Lower lobe of right lung (tissue), 2 donors: ENCODE measurements at places on chromosomes 7 and 10. TPM values are rescaled to one million over a fixed set of nuclear protein-coding genes. Genes with fewer than 3 reads are reported as not detected.

Gene PNLIPRP1
- total RNA-seq: not detected

Gene PILRA
- 48.7 TPM for total RNA-seq

Gene CTAGE8
- total RNA-seq: 4.2 TPM

Gene CPA4
- not detected for total RNA-seq

DNA sequence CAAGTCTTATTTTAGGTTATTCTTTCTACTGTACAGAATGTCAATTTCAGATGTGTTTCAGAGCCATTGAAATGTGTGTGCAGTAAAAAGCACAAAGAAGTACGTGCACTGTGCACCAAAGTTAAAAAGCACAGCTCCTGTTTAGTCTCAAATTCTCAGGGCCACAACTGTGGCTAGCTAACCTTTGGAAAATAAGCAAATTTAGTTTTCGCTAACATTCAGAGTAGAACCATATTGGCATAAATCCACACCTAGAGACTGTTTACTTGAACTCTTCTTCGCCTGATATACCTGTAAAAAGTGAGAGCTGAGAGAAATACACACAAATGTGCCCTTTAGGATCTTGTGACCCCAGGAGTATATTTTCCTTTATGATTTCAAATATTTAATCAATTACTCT lies 353.9 kb downstream of the TFEC start:
- H3K36me3 ChIP-seq: no peaks in the 10 kb centered on the region
- DNase-seq: no peak
- no peak overlapping the region for H3K4me3 ChIP-seq
- no peaks in the 10 kb centered on the region for H3K27me3 ChIP-seq
- no peaks in the 10 kb centered on the region for H3K4me1 ChIP-seq
- no peak overlapping the region for H3K27ac ChIP-seq

- no peak overlapping the region for H3K4me3 ChIP-seq
- no peak overlapping the region for H3K27ac ChIP-seq
- DNase-seq: no peak
- no peaks in the 10 kb centered on the region for H3K4me1 ChIP-seq
These were observed 173.8 kb downstream of the LRRC4 start for GRCh38 chr7:127857464-127857841.

DNA sequence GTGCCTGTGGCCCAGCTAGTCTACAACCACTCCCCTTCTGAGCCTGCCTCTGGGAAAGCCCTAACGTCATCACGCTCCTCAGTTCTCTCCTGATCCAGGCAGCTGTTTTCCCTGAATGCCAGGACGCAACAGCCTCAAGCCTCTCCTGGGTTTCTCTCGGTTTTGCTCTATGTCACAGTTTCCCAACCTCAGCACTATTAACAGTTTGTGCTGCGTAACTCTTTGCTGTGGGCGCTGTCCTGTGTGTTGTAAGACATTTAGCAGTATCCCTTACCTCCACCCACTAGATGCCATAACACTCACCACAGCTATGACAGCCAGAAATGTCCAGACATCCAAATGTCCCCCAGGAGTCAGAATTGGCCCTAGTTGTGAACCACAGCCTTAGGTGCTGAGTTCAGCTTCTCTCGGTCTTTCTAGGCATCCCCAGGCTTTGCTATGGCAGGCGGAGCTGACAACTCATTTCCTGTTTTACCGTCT lies 226.3 kb upstream of the NPVF start:
- no peak overlapping the region for H3K27ac ChIP-seq
- no peaks in the 10 kb centered on the region for H3K36me3 ChIP-seq
- no peak for DNase-seq
- no peak overlapping the region for H3K4me3 ChIP-seq

GRCh38 chr10:132551808-132552130 lies 14.2 kb downstream of the INPP5A start:
- no peaks in the 10 kb centered on the region for H3K27me3 ChIP-seq
- no peaks in the 10 kb centered on the region for H3K36me3 ChIP-seq
- no peak for DNase-seq
